Fibroblast of skin of left biceps (primary cell): ENCODE measurements at places on chromosomes 5 and 9.
A peak's percentile ranks its signal among the peaks of the same experiment; 100 is the strongest.

GRCh38 chr9:2502760-2503159, 118.8 kb upstream of the VLDLR start:
- DNase-seq: no peak

GRCh38 chr5:97915106-97915505, 732.1 kb upstream of the RIOK2 start:
- DNase-seq: no peak

DNA sequence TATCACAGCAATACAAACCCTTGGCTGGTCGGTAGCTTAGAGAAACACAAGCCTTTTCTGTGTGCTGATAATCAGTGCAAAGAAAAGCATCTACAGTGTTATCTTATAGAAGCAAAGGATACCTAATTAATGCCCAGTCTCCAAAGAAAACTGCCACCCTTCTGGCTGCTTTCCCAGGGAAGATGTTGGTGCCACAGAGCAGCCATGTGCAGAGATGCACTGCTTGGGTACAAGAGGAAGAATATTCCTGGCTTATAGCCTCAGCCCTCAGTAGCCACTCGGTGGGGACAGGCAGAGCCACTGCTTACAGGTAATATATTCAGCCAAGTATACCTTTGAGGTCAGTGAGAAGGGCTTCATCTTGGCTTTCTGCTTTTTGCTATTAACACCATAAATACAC, 185.3 kb downstream of the PCSK1 start:
- no peak for DNase-seq

- no peak for DNase-seq
These were observed 96.6 kb downstream of the PJA2 start for GRCh38 chr5:109313127-109313526.

- no peak for DNase-seq
These were observed 147.1 kb downstream of the ZNF608 start for GRCh38 chr5:124599028-124599973.

DNA sequence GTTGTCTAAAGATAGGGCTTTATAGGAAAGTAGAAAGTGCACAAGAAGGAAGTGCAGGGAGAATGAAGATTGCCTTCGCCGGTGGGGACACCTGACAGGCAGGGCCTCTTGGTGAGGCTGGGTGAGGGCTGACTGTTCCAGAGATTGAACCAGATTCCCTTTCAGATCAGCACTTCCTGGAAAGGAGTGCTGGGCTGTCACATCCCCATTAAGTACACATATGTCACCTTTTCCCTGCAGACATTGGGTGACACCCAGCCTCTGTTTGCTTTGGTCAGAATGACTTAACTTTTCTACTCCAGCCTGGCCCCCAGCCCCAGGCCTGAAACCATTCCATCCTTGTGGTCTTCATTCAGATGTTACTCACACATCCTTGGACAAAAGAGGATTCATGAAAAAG, 7.4 kb upstream of the SHROOM1 start:
- no peak for DNase-seq

DNA sequence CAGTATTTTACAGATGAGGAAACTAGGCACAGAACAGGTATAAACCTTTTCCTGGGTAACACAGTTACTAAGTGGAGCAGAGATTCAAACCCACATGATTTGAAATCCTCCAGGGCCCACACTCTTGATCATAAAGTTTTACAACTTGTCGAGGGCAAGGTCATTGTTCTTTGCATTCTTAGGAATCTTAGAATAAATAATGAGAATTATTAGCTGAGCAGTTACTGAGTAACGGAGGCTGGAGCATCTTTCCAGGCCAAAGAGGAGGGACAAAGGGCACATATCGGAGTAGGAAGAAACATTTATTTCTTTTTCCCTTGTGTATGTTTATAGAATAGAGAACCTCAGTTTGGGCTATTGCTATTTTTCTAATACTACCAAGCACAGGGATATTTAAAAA, 27.1 kb upstream of the F2R start:
- no peak for DNase-seq

GRCh38 chr5:34652914-34653313, 3.2 kb upstream of the RAI14 start:
- peak; percentile 76 for DNase-seq

- no peak for DNase-seq
These were observed 184.5 kb upstream of the PTGER4 start for GRCh38 chr5:40495237-40495635.

DNA sequence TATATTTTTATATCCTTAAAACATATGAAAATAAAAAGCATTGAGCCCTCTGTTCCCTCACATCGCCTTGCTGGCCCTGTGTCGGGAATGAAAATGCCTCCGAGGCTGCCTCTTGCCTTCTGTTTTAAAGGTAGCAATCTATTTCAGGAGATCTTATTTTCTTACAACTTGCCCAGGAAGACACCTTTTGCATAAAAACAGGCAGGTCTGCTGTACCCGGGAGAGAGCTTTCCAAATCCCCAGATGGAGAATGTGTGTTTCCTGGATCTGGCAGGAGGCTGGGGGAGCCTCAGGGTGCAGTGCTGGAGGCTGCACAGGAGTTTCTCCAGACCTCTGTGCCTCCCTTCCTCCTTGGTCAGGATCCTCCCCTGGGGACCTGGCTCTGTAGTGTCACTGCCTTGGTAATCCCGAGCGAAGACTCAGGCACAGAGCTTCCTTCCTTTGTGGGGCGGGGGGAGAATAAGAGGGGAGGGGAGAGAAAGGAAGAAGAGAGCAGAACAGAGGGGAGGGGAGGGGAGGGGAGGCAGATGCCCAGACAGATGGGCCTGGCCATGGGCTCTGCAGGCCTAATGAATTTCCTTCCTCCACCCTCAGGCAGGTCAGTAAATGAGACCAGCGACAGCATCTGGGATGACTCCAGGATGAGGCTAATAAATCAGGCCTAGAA, 104.0 kb upstream of the BOD1 start:
- no peak for DNase-seq
